ENCODE measurements at places on chromosomes 6 and 20. TPM values are rescaled to one million over a fixed set of nuclear protein-coding genes. Genes with fewer than 3 reads are reported as not detected.

- no peak for DNase-seq
These were observed 6.4 kb downstream of the TP53INP2 start for GRCh38 chr20:34710568-34710839.

GRCh38 chr6:53903357-53903756, 108.6 kb downstream of the LRRC1 start:
- DNase-seq = no peak

DNA sequence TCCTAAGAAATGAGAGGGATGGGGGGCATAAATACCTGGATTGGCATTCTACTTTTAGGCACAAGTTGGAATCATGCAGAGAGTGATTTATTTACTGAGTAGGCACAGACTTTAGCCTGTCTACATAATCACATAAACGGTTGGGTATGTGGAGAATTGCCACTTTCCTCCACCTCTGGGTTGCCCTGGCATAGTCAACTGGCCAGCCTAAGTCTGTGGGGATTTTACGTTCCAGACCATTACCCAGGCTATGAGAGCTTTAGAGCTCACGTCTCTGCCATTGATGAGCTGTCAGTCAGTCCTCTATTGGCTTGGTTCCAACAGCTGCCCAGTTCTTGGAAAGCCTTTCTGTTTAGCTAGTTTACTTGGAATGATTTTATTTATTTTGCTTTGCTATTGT, 5.0 kb upstream of the BHLHE23 start:
- DNase-seq = no peak

GRCh38 chr6:17847203-17847760, 140.2 kb downstream of the KIF13A start:
- DNase-seq = no peak

DNA sequence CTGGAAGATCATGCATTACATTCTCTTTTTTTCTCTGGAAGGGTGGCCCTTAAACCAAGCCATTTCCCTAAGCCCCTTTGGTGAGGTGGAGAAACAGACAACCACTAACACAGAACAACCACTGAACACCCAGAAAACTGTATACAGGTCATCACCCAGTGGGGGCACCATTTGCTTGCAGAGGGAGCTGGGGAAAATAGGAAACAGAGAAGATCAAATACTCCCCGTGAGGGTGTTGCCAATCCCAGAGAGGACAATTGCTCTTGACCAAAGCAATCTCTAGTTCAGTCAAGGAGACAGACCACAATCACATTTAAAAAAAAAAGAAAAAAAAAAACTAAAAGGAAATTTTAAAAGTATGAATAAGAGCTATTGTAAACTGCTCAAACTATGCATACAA, 865 bp upstream of the DAAM2 start:
- no peak for DNase-seq

DNA sequence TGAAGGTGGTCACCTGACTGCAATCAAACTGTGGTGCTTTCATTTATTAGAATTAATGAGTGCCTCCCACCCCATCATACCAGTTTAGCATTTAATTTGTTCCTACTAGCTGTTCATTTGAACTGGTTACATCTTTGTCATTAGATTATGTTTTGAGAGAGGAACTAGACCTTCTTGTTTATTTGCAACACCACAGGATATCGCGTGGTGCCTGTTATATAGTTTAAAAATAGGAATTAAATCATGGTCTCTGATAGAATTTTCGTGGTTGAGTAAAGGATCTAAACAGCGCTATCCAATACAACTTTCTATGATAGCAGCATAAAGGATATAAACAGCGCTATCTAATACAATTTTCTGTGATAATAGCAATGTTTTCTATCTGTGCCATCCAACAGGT, 2.8 kb downstream of the RPRD1B start:
- no peak for DNase-seq

GRCh38 chr6:31126396-31127175, 6.3 kb upstream of the CDSN start:
- no peak for DNase-seq

- peak; percentile 31 for DNase-seq
These were observed 95.6 kb downstream of the LAMP5 start for GRCh38 chr20:9609887-9610502.

GRCh38 chr20:611047-611842, 1.1 kb upstream of the TCF15 start:
- no peak for DNase-seq

DNA sequence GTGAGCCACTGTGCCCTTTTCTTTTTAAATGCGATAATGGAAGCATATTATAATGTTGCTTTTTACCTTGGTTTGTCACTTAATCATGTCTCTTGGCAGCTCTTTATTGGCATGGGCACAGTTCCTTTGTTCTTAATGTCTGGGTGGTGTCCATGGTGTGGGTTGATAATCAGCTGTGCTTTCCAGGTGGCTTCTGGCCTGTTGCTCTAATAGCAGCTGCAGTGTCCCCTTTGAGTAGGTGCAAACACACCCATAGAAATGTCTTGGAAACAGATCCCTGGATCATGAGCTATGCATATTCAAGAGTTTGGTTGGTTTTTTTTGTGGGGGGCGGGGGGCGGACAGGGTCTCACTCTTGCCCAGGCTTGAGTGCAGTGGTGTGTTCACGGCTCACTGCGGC, 29.9 kb downstream of the EFCAB8 start:
- no peak for DNase-seq

DNA sequence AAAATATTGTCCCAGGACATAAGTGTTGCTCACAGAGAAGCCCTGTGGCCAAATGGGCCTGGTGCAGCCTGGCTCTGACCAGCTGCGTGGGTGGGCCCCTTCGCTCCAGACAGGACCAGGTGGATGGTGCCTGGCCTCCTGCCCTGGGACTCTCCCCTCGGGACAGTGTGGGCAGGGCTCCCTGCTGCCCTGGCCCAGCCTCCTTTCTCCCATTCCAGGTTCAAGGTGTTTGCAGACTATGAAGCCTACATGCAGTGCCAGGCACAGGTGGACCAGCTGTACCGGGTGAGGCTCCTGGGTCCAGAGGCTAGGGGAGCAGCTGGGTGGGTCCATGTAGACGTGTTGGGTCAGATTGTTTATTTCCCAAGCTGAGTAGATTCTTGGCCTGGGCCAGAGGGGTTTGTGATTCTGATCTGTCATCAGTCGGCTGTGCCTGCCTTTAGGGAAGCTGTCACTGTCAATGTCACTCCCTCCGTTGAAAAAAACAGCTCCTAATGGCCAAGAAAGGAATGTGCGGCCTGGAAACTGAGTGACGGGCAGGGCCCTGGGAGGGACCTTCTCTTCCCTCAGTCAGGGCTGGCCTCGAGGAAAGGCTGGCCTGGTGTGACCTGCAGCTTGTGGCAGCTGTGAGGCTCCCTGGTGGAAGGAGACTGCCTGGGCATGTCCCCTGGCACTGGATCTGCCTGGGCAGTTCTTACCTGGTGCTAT, 47.7 kb downstream of the PYGB start:
- DNase-seq = no peak

PAX1 gene
- total RNA-seq = not detected

SLC22A16 gene
- not detected for total RNA-seq

CLVS2 gene
- total RNA-seq = 11.6 TPM
